ENCODE measurements at places on chromosomes 1 and 21.

DNA sequence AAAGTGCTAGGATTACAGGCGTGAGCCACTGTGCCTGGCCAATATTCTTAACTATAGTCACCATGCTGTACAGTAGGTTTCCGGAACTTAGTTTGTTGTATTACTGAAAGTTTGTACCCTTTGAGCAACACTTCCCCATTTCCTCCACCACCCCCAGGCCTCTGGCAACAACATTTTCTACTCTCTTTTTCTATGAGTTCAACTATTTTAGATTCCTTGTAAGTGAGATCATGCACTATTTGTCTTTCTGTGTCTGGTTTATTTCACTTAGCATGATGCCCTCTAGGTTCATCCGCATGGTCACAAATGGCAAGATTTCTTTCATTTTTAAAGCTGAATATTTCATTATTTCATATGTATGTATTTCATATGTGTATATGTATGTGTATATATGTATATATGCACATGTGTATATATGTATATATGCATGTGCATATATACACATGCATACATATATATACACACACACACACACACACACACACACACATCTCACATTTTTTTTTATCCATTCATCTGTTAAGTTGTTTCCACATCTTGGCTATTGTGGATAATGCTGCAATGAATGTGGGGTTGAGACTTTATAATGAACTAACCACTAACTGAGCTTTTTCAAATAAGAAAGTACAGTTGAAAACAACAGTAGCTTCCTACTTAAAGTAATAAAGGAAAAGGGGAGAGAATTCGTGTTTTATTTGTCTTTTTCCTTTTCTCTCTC, 256.8 kb upstream of the C1orf105 start:
- no peak for DNase-seq

GRCh38 chr1:24141311-24141997, 1.5 kb downstream of the IL22RA1 start:
- DNase-seq, result no peak

GRCh38 chr1:234437423-234438171, 41.4 kb downstream of the TARBP1 start:
- DNase-seq, result no peak

- DNase-seq, result no peak
These were observed 44.8 kb downstream of the USP25 start for GRCh38 chr21:15774590-15774989.

DNA sequence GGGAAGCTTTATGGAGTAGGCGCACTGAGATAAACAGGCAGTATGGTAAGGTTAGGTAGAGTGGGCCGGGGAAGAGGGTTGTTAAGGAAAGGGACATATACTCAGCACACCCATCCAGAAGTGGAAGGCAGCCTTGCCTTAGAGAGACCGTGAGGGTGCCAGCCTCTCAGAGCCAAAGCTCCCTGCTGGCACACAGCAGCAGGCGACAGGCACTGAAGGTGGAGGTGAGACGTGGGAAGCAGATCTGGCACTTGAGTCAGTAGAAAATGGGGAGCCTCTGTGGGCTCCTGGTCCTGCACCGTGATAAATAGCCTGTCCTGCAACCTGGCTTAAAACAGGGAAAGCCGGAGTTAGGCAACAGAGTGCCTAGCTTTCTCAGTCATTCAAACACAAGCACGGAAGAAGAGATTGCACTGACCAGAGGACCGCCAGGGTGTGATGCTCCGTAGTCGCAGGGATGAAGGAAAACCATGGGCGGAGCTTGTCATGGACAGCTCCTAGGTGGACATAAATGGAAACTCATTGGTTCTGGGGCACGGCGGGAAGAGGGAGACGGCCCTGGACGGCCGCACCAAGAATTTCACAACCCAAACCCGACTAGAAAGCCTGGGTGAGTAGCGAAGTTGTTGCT, 15.5 kb downstream of the KCNK1 start:
- DNase-seq, result no peak

DNA sequence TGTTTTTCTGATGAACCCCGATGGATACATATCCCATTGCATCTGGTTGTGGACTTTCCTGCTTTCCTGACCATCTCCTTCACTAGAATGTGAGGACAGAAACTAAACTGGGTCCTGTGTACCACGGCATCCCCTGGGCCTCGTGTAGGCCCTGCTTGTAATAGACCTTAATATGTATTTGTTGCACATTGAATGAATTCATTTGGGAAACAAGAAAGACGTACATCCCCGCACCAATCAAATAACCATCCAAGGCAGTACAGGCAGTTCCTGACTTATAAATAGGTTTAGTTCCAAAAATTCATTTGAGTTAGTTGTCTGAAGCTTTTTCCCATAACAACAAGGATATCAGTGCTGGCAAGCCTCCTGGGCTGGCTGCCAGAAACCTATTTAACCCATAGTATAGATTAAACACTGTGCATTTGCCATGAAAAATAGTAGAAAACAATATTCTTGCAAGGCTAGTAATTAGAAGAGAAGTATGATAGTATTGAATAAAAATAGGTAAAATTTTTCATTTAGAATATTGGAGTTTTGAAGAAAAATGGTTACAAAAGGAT, 81.8 kb upstream of the CD34 start:
- DNase-seq, result no peak

- no peak for DNase-seq
These were observed 14.0 kb downstream of the DNALI1 start for GRCh38 chr1:37570528-37571334.

GRCh38 chr1:156931211-156931952, 10.9 kb downstream of the LRRC71 start:
- DNase-seq, result no peak

DNA sequence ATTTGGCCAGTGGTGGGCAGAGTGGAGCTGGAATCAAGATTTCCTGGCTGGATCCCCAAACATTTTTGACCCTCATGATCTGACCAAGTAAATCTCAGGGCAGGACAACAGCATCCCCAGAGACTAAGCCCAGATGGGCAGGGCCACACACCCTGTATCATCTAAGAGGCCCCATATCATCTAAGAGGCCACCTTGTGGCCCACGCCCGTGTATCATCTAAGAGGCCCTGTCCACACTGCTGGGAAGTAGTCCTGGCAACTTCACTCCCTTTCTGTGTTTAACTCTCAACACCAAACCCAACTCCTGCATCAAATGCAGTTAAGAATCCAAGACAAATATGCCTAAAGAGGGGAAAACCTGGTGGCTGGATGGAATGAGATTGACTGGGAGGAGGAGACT, 81.6 kb upstream of the SSX2IP start:
- DNase-seq, result no peak

DNA sequence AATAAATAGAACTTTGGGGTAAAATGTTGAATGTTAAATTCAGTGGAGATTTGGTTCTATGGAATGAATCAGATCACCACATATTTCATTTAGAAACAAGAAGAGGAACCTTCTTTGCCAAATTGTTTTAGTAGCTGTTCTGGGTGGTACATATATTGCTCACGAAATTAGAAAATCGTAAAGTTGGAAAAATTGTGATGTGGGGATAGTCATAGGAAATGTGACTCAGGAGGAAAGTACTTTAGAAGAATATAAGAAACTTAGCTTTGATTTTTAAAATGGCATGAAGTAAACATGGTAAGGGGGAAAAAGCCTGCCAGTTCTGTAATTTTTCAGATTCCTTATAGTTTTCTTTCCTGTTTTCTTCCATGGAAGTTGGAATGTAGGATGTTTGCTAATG, 27.4 kb downstream of the RRP15 start:
- DNase-seq, result no peak
